ENCODE measurements at places on chromosomes 7 and 10.

DNA sequence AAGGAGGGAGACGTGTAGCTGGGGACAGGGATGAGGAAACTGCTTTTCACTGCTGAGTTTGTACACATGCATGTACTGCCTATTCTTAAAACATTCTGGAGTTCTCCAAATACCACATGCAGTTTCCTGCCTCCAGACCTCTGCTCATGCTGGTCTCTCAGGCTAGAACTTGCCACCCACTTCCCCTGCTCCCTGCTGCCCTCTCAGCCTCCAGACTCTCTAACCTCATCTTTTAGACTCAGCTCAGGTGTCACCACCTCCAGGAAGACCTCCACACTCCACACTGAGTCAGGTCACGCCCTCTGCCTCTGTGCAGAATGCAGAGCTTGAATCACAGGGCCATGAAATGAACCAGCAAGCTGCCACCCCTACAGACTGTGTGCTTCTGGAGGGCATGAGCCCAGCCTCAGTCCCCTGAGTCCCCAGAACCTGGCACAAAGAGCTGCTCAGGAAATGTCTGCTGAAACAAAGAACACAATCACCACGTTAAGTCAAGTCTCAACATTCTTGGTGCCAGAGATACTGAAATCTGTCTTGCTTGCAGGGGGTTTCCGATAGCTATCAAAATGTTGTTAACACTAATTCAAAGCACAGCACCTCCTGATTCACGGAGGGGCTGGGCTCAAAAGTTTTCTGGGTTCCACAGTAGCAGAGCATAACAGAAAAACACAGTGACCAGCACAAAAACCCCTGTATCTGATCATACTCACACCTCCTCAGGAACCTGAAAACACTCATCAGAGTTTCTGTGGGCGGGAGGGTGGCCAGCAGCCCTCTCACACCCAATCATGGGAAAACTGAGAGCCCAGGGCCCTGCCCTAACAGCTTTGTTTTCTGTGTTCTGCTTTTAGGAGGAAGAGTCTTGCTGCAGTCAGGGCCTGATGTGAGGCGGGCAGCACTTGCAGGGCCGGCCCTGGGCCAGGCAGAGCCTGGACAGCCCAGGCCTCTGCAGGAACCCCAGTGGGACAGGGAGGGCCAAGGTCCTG lies 21.1 kb downstream of the FAM53B start:
- no peak for DNase-seq

GRCh38 chr10:29057822-29058331 lies 231.0 kb upstream of the LYZL1 start:
- no peak for DNase-seq

DNA sequence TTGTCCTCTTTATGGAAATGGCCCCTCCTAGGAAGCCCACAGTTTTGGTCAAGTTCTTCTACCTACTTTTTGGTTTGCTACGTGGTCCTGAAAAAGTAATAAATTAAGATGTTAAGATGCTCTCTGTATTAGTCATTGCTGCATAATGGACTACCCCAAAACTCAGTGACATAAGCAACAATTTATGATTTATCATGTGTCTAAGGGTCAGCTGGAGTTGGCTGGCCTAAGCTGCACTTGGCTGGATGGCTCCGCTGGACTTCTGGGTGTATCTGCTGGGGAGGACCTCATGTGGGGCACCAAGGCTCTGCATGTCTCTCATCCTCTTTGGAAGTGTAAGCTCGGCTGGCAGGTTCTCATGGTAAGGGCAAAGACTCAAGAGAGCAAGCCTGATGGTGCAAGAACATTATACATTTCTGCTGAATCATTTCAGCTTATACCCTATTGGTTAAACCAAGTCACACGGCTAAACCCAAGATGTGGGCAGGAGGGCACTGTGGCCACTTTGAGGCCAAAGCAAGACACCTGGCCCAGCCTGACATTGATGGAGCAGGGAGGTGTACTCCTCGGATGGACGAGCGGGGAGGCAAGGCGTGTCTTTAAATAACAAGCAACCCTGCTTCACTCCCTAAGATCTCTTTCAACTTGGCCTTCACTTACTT lies 47.7 kb downstream of the TBXAS1 start:
- no peak for DNase-seq

GRCh38 chr10:75994357-75995040 lies 563.1 kb downstream of the LRMDA start:
- no peak for DNase-seq

DNA sequence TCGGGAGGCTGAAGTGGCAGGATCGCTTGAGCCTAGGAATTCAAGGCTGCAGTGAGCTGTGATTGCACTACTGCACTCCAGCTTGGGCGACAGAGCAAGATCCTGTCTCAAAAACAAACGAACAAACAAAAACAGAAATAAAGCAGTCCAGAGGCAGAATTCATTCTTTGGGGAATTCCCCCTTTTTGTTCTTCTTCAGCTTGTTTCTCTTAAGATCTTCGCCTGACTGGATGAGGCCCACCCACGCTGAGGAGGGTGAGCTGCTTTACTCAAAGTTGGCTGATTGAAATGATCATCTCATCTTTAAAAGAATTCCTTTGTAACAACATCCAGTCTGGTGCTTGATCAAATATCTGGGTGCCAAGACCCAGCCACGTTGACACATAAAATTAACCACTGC lies 10.7 kb downstream of the MRC1 start:
- DNase-seq, result no peak

DNA sequence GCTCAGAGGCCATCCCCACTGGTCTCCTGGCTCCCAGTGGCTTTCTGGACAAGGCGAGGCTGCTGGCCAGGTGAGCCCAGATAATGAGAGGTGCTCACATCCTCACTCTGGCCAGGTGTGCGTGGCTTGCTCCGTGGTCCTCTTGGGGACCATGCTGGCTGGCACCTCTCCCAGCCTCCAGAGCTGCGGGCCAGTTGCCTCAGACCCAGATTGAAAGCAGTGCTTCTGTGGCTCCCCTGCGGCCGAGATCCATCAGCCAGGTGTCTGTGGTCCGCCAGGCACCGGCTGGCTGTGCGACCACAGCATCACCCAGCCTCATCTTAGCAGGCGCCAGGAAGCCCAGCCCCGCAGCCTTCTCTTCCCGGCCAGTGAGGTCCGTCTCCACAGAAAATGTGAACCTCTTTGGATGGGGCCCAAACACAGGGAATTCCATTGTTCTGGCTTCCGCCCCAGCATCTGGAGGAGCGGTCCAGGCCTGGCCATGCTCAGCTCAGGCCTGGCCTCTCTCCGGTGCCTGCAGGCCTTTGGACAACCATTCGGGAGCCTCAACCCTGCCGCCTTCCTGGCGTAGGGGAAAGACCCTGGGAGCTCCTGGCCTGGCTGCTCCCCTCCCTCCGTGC lies 5.2 kb upstream of the TTYH3 start:
- DNase-seq, result no peak

GRCh38 chr7:155378959-155379871 lies 78.7 kb upstream of the EN2 start:
- no peak for DNase-seq

DNA sequence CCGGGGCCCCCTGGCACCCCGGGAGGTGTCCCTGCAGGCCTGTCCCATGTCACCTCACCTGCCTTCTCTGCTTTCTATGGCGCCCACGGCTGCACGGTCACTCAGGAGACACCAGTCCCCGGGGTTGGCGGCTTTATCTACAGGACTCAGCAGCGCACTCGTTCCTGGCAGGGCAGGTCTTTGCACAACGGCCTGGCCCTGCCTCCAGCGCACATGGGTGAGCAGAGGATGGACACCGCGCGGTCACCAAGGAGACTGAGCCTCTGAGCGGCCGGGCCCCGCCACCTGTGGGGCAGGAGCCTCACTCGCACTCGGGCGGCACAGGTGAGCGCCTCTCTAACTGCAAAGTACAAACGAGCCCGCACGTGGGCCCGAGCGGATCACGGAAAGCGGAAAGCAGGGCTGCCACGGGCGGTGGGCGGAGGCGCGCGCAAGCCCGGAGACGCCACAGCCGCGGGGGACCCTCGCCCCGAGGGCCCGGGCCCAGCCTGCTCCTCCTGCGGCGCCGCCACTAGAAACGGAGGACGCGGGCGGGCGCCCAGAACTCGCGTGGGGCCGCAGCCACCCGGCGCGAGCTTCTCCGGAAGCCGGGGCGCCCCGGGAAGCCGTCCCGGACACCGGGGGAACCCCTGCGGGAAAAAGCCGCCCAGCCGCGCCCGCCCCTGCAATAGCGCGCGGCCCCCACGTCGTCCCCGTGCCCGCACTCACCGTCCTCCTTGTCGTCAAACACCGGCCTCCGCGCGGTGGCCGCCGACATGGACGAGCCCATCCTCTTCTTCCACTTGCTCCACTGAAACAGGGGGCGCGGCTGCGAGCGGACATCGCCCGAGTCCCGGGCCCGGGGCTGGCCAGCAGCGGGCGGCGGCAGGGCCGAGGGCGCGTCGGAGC lies 642 bp downstream of the STK32C start:
- peak; percentile 73 for DNase-seq

GRCh38 chr7:153902862-153903261 lies 149.3 kb upstream of the DPP6 start:
- no peak for DNase-seq

- no peak for DNase-seq
These were observed 283.8 kb upstream of the PLXDC2 start for GRCh38 chr10:19532411-19532810.

DNA sequence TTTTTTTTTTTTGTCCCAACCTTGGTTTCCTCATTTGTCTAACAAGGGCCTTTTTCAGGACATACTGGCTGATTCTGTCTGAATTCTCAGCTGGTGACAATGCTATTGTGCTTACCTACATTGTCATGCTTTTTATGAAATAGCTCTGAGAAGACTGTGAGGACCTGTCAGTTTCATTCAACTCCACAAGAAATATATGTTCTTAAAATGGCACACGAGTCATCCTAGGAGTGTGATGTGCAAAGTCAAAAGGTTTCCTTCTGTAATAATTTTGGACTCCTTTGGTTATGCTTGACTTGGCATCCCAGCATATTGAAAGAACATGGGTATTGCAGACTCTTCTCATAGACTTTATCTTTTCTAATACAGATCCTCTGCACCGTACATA lies 316.0 kb downstream of the GFRA1 start:
- DNase-seq, result no peak

DNA sequence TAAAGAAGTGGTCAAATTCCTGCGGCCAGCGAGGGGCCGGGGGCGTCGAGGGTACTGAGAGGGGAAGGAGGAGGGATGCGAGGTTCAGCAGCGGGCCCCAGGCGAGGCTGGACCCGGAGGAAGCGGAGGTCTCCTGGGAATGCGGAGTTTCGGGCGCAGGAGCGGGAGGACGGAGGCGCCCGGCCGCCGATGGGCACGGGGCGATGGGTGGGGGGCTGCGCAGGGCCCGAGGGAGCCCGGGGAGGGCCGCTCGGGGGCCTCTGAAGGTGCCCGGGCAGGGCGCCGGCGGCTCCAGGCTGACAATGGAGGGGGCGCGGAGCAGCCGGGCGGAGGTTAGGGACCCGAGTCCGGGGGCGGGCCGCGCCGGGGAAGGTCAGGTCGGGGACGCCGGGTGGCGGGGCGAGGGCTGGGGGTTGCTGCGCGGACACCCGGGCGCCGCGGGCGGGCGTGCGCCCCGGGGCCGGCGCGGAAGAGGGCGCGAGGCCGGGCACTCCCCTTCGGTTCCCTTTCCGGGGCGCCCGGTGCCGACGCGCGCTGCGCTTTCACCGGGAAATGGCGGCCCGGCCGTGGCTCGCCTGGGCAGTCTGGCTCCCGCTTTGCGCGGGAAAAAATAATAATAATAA lies 683 bp downstream of the MACROH2A2 start:
- DNase-seq, result peak; percentile 15

- no peak for DNase-seq
These were observed 34.5 kb downstream of the LYZL1 start for GRCh38 chr10:29323367-29323766.

GRCh38 chr10:6136215-6137201 lies 47.7 kb downstream of the RBM17 start:
- no peak for DNase-seq

- no peak for DNase-seq
These were observed 137.3 kb downstream of the SDK1 start for GRCh38 chr7:3438352-3438751.

DNA sequence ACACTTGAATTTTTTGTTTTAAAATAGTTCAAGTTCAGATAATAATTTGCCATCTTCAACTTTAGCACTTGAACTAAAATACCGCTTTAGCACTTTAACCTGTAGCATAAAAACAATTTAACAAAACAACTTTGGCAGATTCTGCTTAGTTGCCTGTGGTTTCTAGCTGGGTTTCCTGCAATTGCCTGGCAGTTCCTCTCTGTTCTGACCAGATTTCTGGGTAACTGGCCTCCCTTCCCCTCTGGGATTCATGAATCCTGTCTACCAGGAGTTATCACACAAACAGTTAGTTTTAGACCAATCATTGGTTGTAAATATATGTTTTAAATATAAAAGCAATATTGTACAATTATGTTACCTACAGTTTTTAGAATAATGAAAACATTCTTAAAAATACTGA lies 89.8 kb upstream of the HDAC9 start:
- DNase-seq, result no peak

- no peak for DNase-seq
These were observed 159.5 kb downstream of the PPP1R9A start for GRCh38 chr7:95066737-95067530.

DNA sequence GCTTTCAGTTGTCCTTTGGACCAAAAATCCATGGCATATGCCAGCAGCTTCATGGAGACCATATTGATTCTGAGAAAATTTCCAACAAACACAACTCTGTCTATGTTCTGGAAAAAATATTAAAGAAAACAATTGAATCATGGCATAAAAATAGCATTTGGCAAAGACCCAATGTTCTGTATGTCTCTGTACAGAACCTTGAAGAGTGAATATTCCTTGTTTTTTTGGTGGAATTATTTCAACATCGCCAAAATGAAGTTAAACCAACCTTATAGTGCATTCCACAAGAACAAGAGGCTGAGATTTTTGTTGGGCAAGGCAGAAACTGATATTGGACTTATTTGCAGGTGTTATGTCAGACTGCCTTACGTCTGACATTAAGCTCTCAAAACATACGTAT lies 53.3 kb upstream of the SLC16A12 start:
- no peak for DNase-seq

GRCh38 chr10:71244431-71245419 lies 32.4 kb downstream of the UNC5B start:
- no peak for DNase-seq

- DNase-seq, result no peak
These were observed 20.9 kb downstream of the ANKRD22 start for GRCh38 chr10:88830643-88831268.

- DNase-seq, result no peak
These were observed 542.6 kb upstream of the LRRN3 start for GRCh38 chr7:110548372-110548771.

- no peak for DNase-seq
These were observed 62.0 kb downstream of the CUBN start for GRCh38 chr10:17067376-17068264.

GRCh38 chr7:123958186-123958703 lies 33.2 kb downstream of the SPAM1 start:
- DNase-seq, result no peak

GRCh38 chr7:54847921-54848320 lies 88.9 kb upstream of the SEC61G start:
- no peak for DNase-seq

GRCh38 chr7:33351709-33352108 lies 222.3 kb downstream of the BBS9 start:
- no peak for DNase-seq

- DNase-seq, result no peak
These were observed 163.3 kb downstream of the CPED1 start for GRCh38 chr7:121151774-121152221.

- DNase-seq, result no peak
These were observed 118.9 kb downstream of the ITIH5 start for GRCh38 chr10:7547829-7548228.
